ENCODE measurements at places on chromosomes 1 and 21.

- peak; percentile 98 for DNase-seq
These were observed 56.7 kb upstream of the NTPCR start for GRCh38 chr1:232893481-232894313.

DNA sequence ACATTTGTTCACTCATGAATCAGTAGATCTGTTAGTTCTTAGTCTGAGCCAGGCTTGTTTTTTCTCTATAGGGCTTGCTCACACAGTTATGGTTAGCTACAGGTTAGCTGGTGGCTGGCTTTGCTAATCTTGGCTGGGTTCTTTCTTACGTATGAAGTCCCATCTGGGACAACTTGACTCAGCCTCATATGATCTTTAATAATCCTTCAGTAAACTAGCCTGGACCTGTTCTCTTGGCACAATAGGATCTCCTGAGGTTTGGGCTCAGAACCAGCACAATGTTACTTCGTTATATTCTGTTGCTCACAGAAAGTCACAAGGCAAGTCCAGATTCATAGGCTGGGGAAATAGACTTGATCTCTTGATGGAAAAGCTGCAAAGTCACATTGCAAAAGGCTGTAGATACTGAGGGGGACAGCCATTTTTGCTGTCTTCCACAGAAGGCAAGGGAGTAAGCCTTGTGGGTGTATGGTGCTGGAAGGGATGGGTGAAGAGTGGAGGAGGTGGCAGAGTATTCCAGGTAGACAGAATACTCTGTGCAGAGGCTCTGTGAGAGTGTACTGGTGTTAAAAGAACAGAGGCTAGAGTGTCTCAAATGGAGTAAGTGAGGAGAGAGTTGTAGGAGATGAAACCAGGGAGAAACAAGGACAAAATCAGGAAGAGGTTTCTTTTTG, 24.4 kb downstream of the EFCAB7 start:
- DNase-seq: no peak

DNA sequence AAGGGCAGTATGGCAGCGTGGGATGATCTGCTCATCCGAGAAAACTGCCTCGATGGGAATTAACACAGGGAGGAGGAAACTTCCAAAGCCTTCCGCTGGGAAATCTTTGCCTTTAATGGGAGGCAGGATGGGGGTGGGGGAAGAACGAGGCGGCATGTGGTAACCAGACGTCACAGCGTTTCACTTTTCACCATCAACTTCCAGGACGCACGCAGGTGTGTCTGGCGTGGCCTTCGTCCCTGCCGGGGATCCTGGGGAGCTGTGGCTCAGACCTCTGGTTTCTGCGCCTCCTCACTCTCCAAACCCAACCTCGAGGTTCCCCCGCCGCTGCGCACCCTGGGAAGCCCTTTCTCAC, 282 bp downstream of the RSPH1 start:
- no peak for DNase-seq

DNA sequence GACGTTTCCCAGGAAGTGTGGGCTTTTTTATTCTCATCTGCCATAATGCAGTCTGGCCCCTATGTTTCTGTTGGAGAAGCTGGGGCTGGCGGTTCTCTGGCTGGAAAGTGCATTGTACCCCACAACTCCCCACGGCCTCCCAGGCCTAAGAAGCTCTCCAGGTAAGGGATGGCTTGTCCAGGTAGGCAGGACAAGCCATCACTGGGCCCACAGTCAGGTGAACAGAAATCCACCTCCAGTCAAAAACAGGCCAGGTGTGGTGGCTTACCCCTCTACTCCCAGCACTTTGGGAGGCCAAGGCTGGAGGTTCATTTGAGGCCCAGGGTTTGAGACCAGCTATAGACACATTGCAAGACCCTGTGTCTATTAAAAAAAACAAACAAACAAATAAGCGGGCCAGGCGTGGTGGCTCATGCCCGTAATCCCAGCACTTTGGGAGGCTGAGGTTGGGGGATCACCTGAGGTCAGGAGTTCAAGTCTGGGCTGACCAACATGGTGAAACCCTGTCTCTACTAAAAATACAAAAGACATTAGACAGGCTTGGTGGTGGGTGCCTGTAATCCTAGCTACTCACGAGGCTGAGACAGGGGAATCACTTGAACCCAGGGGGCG, 3.1 kb upstream of the WNT9A start:
- DNase-seq: no peak

GRCh38 chr1:1841575-1841995, 49.3 kb downstream of the GNB1 start:
- DNase-seq: no peak

DNA sequence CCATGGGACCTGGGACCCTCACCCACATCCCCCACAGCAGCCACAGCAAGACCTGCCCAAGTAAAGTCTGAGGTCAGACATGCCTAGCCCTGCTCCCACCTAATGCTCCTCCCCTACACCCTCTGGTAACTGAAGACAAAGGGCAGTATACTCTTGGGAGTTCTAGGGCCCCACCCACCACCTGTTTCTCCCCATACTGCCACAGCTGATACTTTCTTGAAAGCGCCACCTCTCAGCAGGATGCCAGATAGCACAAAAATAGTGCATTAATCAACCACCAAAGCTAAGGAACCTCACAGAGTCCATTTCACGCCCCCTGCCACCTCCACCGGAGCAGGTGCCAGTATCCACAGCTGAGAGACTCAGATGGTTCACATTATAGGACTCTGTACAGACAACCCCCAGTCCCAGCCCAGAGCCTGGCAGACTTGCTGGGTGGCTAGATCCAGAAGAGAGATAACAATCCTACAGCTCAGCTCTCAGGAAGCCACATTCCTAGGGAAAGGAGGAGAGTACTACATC, 238.1 kb downstream of the LRRC40 start:
- DNase-seq: peak; percentile 9

DNA sequence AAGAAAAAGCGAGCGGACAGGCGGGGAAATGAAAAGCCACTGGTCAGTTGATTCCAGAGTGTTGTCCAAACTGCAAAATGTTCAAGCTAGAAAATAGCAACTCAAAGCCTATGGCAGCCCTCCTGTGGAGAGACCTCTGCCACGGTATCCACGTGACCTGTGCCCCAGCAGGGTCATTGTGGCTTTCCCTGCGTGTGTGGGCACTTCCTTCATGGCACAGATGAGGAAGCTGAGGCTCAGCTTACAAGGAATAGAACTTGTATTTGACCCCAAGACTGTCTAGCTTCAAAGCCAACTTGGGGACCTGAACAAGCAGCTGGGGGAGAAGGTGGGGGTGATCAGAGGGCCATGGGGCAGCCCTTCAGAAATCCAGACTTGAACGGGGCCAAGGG, 15.6 kb upstream of the PLEKHG5 start:
- DNase-seq: no peak

Measured in SK-N-DZ (cell line).